ENCODE measurements at places on chromosomes 5 and 9. TPM values are rescaled to one million over a fixed set of nuclear protein-coding genes. Genes with fewer than 3 reads are reported as not detected.

Gene TENT4A
- 22.8 TPM for total RNA-seq

Gene AGPAT2
- total RNA-seq: 83.6 TPM

- DNase-seq: no peak
- H3K27ac ChIP-seq: no peak overlapping the region
- no peaks in the 10 kb centered on the region for H3K27me3 ChIP-seq
- H3K4me3 ChIP-seq: no peak overlapping the region
- no peaks in the 10 kb centered on the region for H3K36me3 ChIP-seq
These were observed 13.2 kb downstream of the DOCK8 start for GRCh38 chr9:227860-228259.

Gene ABCA1
- 26.1 TPM for total RNA-seq

GRCh38 chr9:29637471-29638237 lies 2064.4 kb upstream of the C9orf72 start:
- no peak for DNase-seq
- no peak overlapping the region for H3K27ac ChIP-seq
- no peaks in the 10 kb centered on the region for H3K4me1 ChIP-seq

- H3K36me3 ChIP-seq: no peaks in the 10 kb centered on the region
- no peak overlapping the region for H3K27ac ChIP-seq
These were observed 241.8 kb upstream of the MSX2 start for GRCh38 chr5:174482607-174483024.

GRCh38 chr5:14706615-14707021 lies 42.1 kb downstream of the OTULIN start:
- no peaks in the 10 kb centered on the region for H3K36me3 ChIP-seq
- no peaks in the 10 kb centered on the region for H3K27me3 ChIP-seq
- DNase-seq: no peak
- H3K4me1 ChIP-seq: no peaks in the 10 kb centered on the region
- no peak overlapping the region for H3K4me3 ChIP-seq

Gene COL27A1
- 45.6 TPM for total RNA-seq

GRCh38 chr9:108234811-108235210 lies 621.0 kb downstream of the ACTL7B start:
- no peaks in the 10 kb centered on the region for H3K36me3 ChIP-seq
- no peaks in the 10 kb centered on the region for H3K27me3 ChIP-seq
- H3K4me1 ChIP-seq: no peaks in the 10 kb centered on the region
- H3K4me3 ChIP-seq: no peak overlapping the region
- peak; percentile 36 for DNase-seq

- no peak overlapping the region for H3K27ac ChIP-seq
- no peak overlapping the region for H3K4me3 ChIP-seq
- H3K4me1 ChIP-seq: no peaks in the 10 kb centered on the region
- no peak for DNase-seq
These were observed 51.9 kb upstream of the IFNK start for GRCh38 chr9:27472195-27472594.

All from kidney (tissue), 22 donors.